Activated naive CD8-positive, alpha-beta T cell treated with anti-CD3 and anti-CD28 coated beads, Interleukin-2, amount 10 ng/mL, durations not matched to agents 7 days and 5 days (primary cell): ENCODE measurements at places on chromosomes 4 and X. TPM values are rescaled to one million over a fixed set of nuclear protein-coding genes. Genes with fewer than 3 reads are reported as not detected.

Gene STPG2
- total RNA-seq, result not detected

Gene RAB40AL
- 0.60 TPM for total RNA-seq

GRCh38 chr4:110309675-110310074 is 111.3 kb upstream of the ELOVL6 start:
- DNase-seq, result no peak

- no peak for DNase-seq
Observed at GRCh38 chr4:70291341-70291740, 43.4 kb upstream of the CABS1 start.

DNA sequence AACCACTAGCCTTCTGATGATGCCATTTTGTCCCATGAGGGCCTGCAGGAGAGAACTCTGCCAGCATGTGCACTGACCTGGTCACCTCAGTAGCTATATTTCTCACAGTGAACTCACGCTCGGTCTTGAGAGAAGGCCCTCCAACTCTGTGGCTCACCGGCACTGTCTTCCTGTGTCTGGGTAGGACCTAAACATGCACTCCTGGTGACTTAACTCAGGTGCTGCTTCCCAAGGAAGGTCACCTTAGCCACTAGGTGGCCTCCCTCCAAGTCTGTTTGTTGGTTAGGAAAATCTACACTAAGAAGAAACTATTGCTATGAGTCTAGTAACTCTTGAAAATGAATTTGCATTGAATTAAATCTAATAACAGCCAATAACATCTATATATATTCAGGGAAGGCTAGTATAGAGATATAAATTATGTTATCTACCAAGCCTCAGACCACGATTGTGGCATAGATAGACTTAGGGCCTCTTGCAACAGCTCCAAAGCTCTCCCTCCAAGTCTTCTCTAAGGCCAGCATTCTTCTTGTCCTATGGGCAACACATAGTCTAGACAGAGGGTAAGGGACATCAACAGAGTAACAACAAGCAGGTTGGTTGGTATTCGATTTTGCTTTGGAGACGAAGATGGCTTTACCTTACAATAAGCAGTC is 24.7 kb downstream of the TLR10 start:
- no peak for DNase-seq

DNA sequence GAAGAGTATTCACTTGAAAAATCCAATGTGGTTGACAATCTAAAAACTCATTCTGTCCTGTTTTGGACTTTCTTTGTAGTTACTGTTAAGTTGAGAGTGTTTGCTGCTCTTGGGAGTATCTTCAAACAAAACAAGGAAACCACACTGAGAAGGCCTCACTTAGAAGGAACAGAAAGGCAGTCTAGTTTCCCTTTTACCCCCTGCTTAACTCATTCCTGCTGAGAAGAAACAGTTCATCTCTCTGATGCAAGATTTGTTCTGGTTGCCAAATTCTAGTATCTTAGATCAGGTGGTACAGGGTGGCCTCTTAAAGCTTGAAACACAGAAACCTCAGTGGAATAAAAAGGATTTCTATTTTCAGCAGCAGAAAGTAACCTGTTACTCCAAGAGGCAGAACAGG is 41.4 kb downstream of the GUCY2F start:
- no peak for DNase-seq
